ENCODE measurements at places on chromosomes 16 and 17. TPM values are rescaled to one million over a fixed set of nuclear protein-coding genes. Genes with fewer than 3 reads are reported as not detected.

Gene SEPTIN1
- total RNA-seq = 2.8 TPM

Gene CCDC78
- total RNA-seq = 0.39 TPM

Gene CALB2
- 1.1 TPM for total RNA-seq

Gene ITGAL
- total RNA-seq = 13.8 TPM

Gene ACACA
- 31.6 TPM for total RNA-seq

Gene EME1
- 2.0 TPM for total RNA-seq

Gene ITGB3
- 210 TPM for total RNA-seq

DNA sequence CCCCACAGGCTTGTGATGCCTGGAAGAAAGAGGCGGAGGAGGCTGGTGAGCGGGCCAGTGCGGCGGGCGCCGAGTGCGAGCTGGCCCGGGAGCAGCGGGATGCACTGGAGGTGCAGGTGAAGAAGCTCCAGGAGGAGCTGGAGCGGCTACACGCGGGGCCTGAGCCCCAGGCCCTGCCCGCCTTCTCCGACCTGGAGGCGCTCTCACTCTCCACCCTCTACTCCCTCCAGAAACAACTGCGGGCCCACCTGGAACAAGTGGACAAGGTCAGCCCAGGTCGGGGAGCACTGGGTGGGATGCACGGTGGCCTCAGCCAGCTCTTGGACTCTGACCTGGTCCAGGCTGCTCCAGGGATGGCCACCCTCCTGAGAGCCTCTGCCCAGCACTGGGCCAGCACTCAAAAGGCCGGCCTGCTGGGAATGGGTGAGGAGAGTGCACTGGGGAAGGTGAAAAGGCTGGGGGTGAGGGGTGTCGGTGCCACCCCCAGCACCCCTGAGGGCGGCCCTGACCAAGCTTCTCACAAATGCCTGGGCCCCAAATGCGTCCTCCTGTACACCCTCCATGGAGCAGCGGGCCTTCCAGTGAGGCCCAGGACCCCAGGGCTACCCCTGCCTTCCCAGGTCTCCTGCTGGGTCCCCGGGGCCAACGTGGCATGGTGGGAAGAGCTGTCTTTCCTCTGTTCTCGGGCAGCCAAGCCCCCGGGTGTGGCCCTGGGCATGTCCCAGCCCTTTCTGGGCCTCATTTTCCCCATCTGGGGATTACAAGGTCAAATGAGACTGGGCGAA is 20.8 kb downstream of the UNC13D start:
- H3K27ac ChIP-seq = no peak overlapping the region
- H3K4me3 ChIP-seq = no peak overlapping the region
- no peaks in the 10 kb centered on the region for H3K27me3 ChIP-seq
- no peaks in the 10 kb centered on the region for H3K4me1 ChIP-seq
- peaks cover 8% of the 10 kb centered on the region for H3K36me3 ChIP-seq

DNA sequence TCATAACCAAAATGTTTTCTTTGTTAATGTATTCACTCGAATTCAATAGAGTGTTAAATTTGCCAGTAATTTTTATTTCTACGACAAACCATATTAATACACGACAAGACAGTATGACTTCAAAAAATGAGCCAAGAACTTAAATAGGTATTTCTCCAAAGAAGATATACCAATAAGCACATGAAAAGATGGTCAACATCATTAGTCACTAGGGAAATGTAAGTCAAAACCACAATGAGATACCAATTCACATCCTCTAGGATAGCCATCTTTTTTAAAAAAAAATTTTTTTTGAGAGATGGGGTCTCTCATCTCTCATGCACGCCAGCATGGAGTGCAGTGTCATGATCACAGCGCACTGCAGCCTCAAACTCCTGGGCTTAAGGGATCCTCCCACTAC is 5.0 kb upstream of the MEIOC start:
- no peaks in the 10 kb centered on the region for H3K4me1 ChIP-seq
- no peak overlapping the region for H3K27ac ChIP-seq
- DNase-seq = no peak
- H3K4me3 ChIP-seq = no peak overlapping the region

DNA sequence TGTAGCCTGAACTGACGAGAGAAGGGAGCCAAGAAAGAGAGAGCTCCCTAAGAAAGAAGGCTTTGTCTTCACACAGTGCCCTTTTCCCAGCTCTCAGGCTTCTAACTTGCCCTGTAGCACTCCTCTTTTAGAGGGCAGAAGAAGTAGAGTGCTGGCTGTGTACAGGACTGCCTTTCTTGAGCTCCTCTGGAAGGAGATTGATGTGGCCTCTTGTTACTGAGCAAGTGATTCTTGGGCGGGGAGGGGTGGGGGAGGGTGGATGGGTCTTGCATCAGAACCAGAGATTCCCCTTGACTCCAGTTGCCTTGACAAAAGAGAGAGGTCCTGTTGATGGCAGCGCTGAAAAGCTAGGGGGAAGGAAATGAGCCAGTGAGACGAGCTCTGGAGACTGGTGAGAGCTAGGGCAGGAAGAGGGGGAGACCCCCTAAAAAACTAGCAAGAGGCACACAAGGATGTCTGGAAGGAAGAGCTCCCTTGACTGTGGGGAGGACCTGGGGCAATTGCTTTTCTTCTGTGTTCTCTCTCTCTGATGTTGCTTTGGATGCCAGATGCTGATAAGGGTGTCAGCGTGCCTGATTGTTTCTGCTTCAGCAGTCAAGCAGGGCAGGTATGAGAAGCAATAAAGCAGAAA is 18.4 kb downstream of the GPR179 start:
- DNase-seq = no peak
- no peak overlapping the region for H3K27ac ChIP-seq
- H3K36me3 ChIP-seq = peaks cover 3% of the 10 kb centered on the region
- H3K4me3 ChIP-seq = no peak overlapping the region
- H3K27me3 ChIP-seq = no peaks in the 10 kb centered on the region
- no peaks in the 10 kb centered on the region for H3K4me1 ChIP-seq

DNA sequence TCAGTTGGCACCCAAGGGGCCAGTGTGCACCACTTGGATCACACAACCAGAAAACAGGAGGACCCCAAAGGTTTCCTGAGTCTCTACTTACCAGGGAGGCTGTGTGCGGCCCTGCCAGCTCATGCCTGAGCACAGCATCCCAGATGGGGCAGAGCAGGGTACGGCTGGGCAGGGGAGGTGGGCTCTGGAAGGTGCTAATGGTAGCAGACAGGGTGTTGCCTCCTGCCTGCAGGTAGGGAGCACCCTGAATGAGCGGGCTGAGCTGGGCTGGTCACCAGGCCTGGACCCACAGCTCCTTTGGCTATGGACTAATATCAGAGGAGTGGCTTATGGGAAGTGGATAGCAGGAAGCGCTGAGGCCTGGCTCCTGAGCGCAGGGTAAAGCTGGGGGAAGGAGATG is 14.6 kb downstream of the RECQL5 start:
- no peaks in the 10 kb centered on the region for H3K27me3 ChIP-seq
- peak; percentile 41 for DNase-seq
- no peak overlapping the region for H3K27ac ChIP-seq
- no peaks in the 10 kb centered on the region for H3K36me3 ChIP-seq
- no peak overlapping the region for H3K4me3 ChIP-seq

- H3K36me3 ChIP-seq = no peaks in the 10 kb centered on the region
- DNase-seq = peak; percentile 39
- H3K27me3 ChIP-seq = no peaks in the 10 kb centered on the region
- H3K4me1 ChIP-seq = no peaks in the 10 kb centered on the region
- H3K27ac ChIP-seq = peak overlapping the region; percentile 68
These were observed 24.1 kb downstream of the HMOX2 start for GRCh38 chr16:4500272-4500671.

GRCh38 chr16:67384778-67385510 is 8.4 kb downstream of the TPPP3 start:
- no peaks in the 10 kb centered on the region for H3K36me3 ChIP-seq
- no peak for DNase-seq
- no peaks in the 10 kb centered on the region for H3K27me3 ChIP-seq
- no peak overlapping the region for H3K4me3 ChIP-seq

- H3K4me3 ChIP-seq = no peak overlapping the region
- no peaks in the 10 kb centered on the region for H3K4me1 ChIP-seq
- H3K27ac ChIP-seq = no peak overlapping the region
- H3K36me3 ChIP-seq = no peaks in the 10 kb centered on the region
These were observed 53.2 kb downstream of the NQO1 start for GRCh38 chr16:69672998-69673713.

- H3K4me1 ChIP-seq = no peaks in the 10 kb centered on the region
- H3K36me3 ChIP-seq = peaks cover 16% of the 10 kb centered on the region
- no peak overlapping the region for H3K27ac ChIP-seq
- peak; percentile 91 for DNase-seq
These were observed 14.0 kb downstream of the NR1D1 start for GRCh38 chr17:40086150-40087044.

DNA sequence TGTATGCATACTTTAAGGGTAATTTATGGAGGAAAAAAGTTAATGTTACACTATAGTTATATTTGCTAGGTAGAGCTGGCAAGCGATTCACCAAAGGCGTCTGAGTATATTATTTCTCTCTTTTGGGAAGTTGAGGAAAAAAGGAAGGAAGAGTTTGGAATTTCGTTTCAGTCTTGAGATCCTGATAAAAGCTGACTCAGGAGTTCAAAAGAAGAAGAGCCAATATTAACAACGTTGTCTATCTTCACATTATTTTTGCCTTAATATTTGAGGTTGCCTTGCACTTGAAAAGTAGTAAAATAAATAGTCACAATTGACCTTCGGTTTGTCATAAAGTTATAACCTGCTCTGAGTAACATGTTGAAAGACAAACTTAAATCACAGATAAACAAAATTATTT is 888.6 kb downstream of the KCNJ2 start:
- no peaks in the 10 kb centered on the region for H3K4me1 ChIP-seq
- DNase-seq = no peak
- no peaks in the 10 kb centered on the region for H3K36me3 ChIP-seq
- no peak overlapping the region for H3K27ac ChIP-seq
- H3K27me3 ChIP-seq = no peaks in the 10 kb centered on the region
- H3K4me3 ChIP-seq = no peak overlapping the region

- H3K4me1 ChIP-seq = no peaks in the 10 kb centered on the region
- peak; percentile 5 for DNase-seq
- no peak overlapping the region for H3K4me3 ChIP-seq
- H3K36me3 ChIP-seq = peaks cover 2% of the 10 kb centered on the region
- H3K27me3 ChIP-seq = no peaks in the 10 kb centered on the region
These were observed 26.6 kb upstream of the NAGLU start for GRCh38 chr17:42509409-42509808.

GRCh38 chr16:65975049-65975708 is 391.3 kb upstream of the CDH5 start:
- H3K4me1 ChIP-seq = no peaks in the 10 kb centered on the region
- H3K36me3 ChIP-seq = no peaks in the 10 kb centered on the region
- no peak overlapping the region for H3K27ac ChIP-seq
- H3K4me3 ChIP-seq = no peak overlapping the region

GRCh38 chr17:76405967-76406647 is 21.7 kb downstream of the SPHK1 start:
- no peak overlapping the region for H3K27ac ChIP-seq
- peak; percentile 73 for DNase-seq
- no peaks in the 10 kb centered on the region for H3K4me1 ChIP-seq
- no peak overlapping the region for H3K4me3 ChIP-seq

GRCh38 chr16:83911290-83911689 is 12.4 kb downstream of the MLYCD start:
- no peak overlapping the region for H3K27ac ChIP-seq
- H3K4me3 ChIP-seq = no peak overlapping the region
- H3K36me3 ChIP-seq = peaks cover 11% of the 10 kb centered on the region
- H3K4me1 ChIP-seq = no peaks in the 10 kb centered on the region

GRCh38 chr17:60671482-60671881 is 6.2 kb upstream of the BCAS3 start:
- no peaks in the 10 kb centered on the region for H3K27me3 ChIP-seq
- no peak overlapping the region for H3K4me3 ChIP-seq
- H3K4me1 ChIP-seq = no peaks in the 10 kb centered on the region
- no peaks in the 10 kb centered on the region for H3K36me3 ChIP-seq

- H3K4me1 ChIP-seq = no peaks in the 10 kb centered on the region
- no peaks in the 10 kb centered on the region for H3K27me3 ChIP-seq
These were observed 59.0 kb upstream of the NKD1 start for GRCh38 chr16:50489182-50489581.

- H3K4me1 ChIP-seq = peaks cover 9% of the 10 kb centered on the region
- H3K36me3 ChIP-seq = no peaks in the 10 kb centered on the region
- H3K27ac ChIP-seq = no peak overlapping the region
- H3K4me3 ChIP-seq = no peak overlapping the region
- DNase-seq = no peak
These were observed 41.1 kb downstream of the TNRC6C start for GRCh38 chr17:77999413-78000173.

DNA sequence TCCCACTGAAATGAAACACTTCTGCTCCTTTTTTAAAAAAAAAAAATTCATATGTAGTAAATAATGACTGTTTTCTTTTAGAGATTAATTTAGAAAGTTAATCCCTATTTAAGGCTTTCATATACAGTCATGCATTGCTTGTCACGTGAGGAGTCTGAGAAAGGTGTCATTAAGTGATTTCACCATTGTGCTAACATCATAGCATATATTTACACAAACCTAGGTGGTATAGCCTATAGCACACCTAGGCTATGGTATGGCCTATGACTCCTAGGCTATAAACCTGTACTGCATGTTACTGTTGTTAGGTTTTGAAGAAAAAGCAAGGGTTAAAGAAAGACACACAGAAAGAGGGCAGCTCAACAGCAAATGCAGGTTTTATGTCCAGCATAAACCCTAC is 13.7 kb downstream of the PPY start:
- DNase-seq = no peak
- no peaks in the 10 kb centered on the region for H3K36me3 ChIP-seq
- no peak overlapping the region for H3K4me3 ChIP-seq
- H3K27me3 ChIP-seq = no peaks in the 10 kb centered on the region
- H3K4me1 ChIP-seq = no peaks in the 10 kb centered on the region

DNA sequence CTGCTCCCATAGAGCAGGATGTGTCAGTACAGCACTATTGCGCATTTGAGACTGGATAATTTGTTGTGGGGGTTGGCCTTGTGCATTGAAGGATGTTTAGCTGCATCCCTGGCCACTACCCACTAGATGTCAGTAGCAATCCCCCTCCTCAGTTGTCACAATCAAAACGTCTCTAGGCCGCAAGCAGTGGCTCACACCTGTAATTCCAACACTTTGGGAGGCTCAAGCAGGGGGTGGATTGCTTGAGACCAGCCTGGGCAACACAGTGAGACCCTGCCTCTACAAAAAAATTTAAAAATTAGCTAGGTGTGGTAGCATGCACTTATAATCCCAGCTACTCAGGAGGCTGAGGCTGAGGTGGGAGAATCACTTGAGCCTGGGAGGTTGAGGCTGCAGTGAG is 48.4 kb downstream of the CENPV start:
- no peak overlapping the region for H3K27ac ChIP-seq
- no peaks in the 10 kb centered on the region for H3K27me3 ChIP-seq
- H3K4me3 ChIP-seq = no peak overlapping the region

DNA sequence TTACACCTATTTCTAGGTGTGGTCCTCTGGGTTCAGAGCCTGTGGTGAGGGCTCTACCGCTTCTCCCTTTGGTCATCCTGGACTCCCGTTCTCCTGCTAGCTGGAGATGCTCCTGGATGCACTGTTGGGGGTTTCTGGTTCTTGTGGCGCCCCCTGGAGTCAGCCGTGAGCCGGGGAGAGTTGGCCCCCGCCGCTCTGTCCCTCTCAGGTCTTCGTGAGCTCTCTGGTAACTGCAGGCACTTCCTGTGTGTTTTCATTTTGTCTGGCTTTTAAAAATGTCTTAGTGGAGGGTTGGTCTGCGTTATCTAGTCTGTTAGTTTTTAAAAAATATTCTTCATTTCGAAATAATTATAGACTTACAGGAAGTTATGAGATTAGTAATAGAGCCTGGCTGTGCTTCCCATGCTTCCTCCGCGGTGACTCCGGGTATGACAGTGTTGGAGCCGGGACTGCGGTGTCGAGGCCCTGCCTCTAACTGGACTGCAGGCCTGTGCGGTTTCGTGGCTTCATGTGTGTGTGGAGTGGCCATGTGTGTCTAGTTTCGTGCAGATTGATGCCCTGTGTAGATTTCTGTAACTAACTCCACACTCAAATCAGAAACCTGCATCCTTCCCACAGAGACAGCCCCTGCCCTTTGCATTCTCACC is 78.0 kb upstream of the ZNF750 start:
- H3K27ac ChIP-seq = no peak overlapping the region
- no peak overlapping the region for H3K4me3 ChIP-seq
- H3K27me3 ChIP-seq = no peaks in the 10 kb centered on the region
- H3K4me1 ChIP-seq = no peaks in the 10 kb centered on the region
- no peaks in the 10 kb centered on the region for H3K36me3 ChIP-seq
- DNase-seq = no peak

Measured in aorta (tissue), 5 donors.